GM13977 (cell line): ENCODE measurements at places on chromosomes 5 and 9.
A peak's percentile ranks its signal among the peaks of the same experiment; 100 is the strongest.

GRCh38 chr5:153818626-153819025 lies 220.1 kb downstream of the FAM114A2 start:
- no peak for DNase-seq

DNA sequence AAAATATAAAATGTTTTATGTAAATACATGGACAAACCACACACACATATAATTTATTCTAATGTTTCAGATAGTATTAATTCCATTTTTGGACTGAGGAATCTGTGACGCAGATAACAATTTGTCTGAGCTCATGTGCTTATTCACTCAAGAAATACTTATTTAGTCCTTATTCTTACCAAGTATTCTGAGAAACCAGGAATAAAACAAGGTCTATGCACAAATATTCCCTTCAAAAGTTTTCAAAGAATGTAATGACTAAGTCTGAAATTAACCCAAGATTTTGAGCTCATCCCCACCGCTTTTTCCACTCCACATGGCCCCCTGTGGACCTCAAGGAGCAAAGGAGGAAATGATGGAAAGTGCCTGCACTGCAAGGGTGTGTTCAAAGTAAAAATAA lies 1022.3 kb downstream of the EFNA5 start:
- no peak for DNase-seq

DNA sequence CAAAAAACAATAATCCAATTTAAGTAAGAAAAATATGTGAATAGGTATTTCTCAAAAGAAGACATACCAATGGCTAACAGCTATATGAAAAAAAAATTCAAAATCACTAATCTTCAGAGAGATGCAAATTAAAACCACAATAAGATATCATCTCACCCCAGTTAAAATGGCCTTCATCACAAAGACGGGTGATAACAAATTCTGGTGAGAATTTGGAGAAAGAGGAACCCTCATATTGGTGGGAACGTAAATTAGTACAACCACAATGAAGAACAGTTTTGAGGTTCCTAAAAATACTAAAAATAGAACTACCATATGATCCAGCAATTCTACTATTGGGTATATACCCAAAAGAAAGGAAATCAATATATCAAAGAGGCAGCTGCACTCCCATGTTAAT lies 94.3 kb downstream of the TMEM167A start:
- no peak for DNase-seq

- no peak for DNase-seq
Observed at GRCh38 chr9:31556667-31557463, 827.6 kb upstream of the ACO1 start.

DNA sequence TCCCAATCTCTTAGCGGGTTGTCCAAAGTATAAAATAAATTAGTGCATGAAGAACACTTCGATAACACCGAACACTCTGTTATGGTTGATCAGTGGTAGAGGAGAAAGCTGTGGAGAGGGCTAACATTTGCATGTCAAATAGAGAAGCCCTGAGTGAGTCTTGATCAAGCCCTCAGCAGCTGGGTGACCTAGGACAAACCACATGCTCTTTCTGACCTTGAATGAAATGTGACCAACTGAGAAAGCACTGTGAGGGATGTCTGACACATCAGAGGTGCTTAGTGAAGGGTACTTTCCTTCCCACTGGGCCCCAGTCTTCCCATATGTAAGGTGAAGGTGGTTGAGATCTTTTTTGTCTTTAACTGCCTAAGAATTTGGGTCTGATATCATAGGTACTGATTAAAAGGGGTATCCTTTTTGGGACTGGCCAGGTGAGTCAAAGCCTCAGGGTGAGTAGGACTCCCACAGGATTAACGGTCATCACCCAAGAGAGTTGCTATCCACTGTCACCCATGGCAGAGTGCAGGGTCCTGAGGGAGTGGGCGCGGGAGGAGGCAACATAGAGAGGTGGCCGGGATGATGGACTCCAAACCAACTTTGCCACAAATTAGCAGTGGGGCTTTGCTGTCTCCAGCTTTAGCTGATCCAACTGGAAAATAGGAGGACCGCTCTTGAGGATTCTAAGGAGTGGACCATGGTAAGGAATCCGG lies 53.5 kb downstream of the KIF4B start:
- DNase-seq = peak; percentile 17
